ENCODE measurements at places on chromosomes 12 and 14.
A peak's percentile ranks its signal among the peaks of the same experiment; 100 is the strongest.

- no peaks in the 10 kb centered on the region for H3K36me3 ChIP-seq
- DNase-seq: no peak
- no peak overlapping the region for H3K4me3 ChIP-seq
- H3K27ac ChIP-seq: no peak overlapping the region
- H3K4me1 ChIP-seq: no peaks in the 10 kb centered on the region
- peaks cover 4% of the 10 kb centered on the region for H3K27me3 ChIP-seq
These were observed 617.6 kb downstream of the LRFN5 start for GRCh38 chr14:42224053-42224888.

GRCh38 chr14:78764240-78764639, 594.1 kb downstream of the NRXN3 start:
- H3K4me1 ChIP-seq: no peaks in the 10 kb centered on the region
- no peak for DNase-seq
- H3K27ac ChIP-seq: no peak overlapping the region
- no peak overlapping the region for H3K4me3 ChIP-seq
- H3K27me3 ChIP-seq: peaks cover 3% of the 10 kb centered on the region
- H3K36me3 ChIP-seq: no peaks in the 10 kb centered on the region

DNA sequence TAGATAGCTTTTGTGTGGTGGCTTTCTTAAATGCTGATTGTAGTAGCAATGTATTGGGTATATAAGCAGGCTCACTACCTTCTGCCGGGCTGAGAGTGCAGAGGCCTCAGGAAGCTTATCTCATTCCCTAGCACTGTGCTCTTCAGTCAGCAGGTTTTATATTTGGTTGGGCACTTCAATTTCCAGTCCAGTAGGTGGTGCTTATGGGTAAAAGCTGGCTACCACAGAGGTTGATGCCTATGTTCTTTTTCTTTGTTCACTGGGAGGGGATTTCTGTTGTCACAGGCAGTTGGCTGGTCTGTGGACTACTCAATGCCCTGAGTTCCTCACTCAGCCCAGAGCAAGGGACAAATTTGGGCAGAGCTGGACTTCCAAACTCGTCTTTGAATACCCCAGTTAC, 43.0 kb upstream of the GLIPR1 start:
- no peak overlapping the region for H3K27ac ChIP-seq
- H3K27me3 ChIP-seq: no peaks in the 10 kb centered on the region
- no peaks in the 10 kb centered on the region for H3K4me1 ChIP-seq
- H3K4me3 ChIP-seq: no peak overlapping the region
- DNase-seq: no peak

DNA sequence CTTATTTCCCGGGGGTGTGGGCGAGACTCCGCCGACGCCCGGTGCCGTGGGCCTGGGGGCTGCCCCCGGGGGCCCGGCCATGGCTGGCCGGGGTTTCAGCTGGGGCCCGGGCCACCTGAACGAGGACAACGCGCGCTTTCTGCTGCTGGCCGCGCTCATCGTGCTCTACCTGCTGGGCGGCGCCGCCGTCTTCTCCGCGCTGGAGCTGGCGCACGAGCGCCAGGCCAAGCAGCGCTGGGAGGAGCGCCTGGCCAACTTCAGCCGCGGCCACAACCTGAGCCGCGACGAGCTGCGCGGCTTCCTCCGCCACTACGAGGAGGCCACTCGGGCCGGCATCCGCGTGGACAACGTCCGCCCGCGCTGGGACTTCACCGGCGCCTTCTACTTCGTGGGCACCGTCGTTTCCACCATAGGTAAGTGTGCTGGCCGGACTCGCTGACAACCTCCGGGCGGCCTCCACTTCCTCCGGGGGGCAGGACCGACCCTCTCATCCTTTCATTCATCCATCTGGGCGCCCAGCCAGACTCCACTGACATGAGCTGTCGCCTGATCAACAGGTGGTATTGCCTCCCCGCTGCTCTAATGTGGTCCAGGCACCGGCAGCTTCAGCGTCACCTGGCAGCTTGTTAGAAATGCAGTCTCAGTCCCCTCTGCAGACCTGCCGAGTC, 467 bp downstream of the KCNK13 start:
- DNase-seq: no peak
- H3K36me3 ChIP-seq: no peaks in the 10 kb centered on the region
- no peak overlapping the region for H3K27ac ChIP-seq

- no peak overlapping the region for H3K27ac ChIP-seq
- H3K36me3 ChIP-seq: no peaks in the 10 kb centered on the region
- no peaks in the 10 kb centered on the region for H3K27me3 ChIP-seq
- no peak overlapping the region for H3K4me3 ChIP-seq
- DNase-seq: no peak
These were observed 220.6 kb upstream of the OR4E1 start for GRCh38 chr14:21894003-21894897.

- no peak overlapping the region for H3K4me3 ChIP-seq
- no peaks in the 10 kb centered on the region for H3K27me3 ChIP-seq
- no peak overlapping the region for H3K27ac ChIP-seq
- no peaks in the 10 kb centered on the region for H3K4me1 ChIP-seq
- DNase-seq: no peak
These were observed 41.6 kb downstream of the DEGS2 start for GRCh38 chr14:100117633-100118395.

- H3K27ac ChIP-seq: no peak overlapping the region
- no peak for DNase-seq
- no peaks in the 10 kb centered on the region for H3K4me1 ChIP-seq
- no peaks in the 10 kb centered on the region for H3K36me3 ChIP-seq
- no peak overlapping the region for H3K4me3 ChIP-seq
These were observed 103.2 kb downstream of the TSPAN8 start for GRCh38 chr12:71054551-71054950.

DNA sequence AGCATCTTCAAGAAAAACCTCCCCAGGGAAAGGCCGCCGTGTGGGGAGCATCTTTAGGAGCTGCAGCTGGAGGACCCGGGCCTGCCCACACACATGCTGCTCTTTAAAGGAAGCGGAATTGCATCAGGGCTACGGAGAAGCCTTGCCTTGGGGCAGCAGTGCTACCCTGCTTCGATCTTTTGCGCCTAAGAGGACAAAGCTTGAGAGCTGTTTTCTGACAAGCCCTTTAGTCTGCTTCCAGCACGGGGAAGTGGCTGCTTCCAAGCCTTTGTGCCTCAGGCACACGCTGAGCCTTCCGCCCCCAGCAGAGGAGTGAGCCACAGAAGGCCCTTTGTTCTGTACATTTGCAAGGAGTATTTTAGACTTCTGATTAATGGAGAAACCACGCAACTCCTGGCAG, 31.5 kb downstream of the COA8 start:
- no peak overlapping the region for H3K27ac ChIP-seq
- DNase-seq: no peak
- H3K27me3 ChIP-seq: no peaks in the 10 kb centered on the region
- no peaks in the 10 kb centered on the region for H3K4me1 ChIP-seq
- no peak overlapping the region for H3K4me3 ChIP-seq

GRCh38 chr12:10310926-10311720, 3.5 kb downstream of the KLRD1 start:
- no peak overlapping the region for H3K4me3 ChIP-seq
- no peak overlapping the region for H3K27ac ChIP-seq
- no peaks in the 10 kb centered on the region for H3K36me3 ChIP-seq
- no peak for DNase-seq

DNA sequence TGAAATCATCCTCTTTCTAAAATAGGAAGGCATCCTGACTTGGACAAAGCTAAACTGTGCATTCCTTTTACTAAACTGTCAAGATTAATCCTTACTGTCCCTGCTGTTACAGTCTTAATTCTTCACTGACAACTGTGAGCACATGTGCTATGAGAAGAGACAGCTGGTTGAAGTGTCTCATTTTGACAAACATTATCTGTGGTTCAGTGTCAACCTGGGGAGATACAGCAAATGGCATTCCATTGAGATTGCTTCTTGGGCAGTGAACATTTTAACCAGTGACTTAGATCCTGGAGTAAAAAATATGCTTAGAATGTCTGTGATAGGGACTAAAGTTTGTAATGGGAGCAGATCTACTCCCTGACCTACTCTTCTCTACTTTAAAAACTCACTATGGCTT, 552.6 kb upstream of the ATP2B1 start:
- no peak overlapping the region for H3K4me3 ChIP-seq
- no peaks in the 10 kb centered on the region for H3K4me1 ChIP-seq
- no peak for DNase-seq
- no peak overlapping the region for H3K27ac ChIP-seq
- no peaks in the 10 kb centered on the region for H3K27me3 ChIP-seq
- no peaks in the 10 kb centered on the region for H3K36me3 ChIP-seq

DNA sequence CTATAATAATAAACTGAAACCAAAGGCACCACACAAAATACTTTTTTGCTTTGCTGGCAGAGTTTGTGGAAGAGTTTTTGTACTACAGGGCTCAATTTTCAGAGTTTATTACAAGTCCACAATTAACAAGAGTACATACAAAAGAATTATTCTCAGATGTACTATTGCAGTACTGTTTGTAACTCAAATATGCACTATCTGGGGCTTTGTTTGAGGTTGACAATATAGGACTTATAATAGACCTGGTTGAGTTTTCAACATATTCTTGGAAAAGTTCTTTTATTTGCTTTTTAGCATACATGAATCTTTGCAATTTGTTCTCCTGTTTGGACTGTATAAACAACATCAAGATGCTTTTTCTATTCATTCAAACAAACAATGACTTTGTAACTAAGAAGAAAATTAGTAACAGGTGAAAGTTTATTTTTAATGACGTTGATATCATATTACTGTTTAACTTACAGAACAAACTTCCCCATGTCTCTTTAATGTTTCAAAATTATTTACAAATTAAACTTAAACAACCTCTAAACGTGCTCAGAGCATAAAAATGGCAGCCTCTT, 407.4 kb upstream of the PRICKLE1 start:
- H3K4me1 ChIP-seq: no peaks in the 10 kb centered on the region
- no peak for DNase-seq
- H3K27ac ChIP-seq: no peak overlapping the region
- H3K4me3 ChIP-seq: no peak overlapping the region
- no peaks in the 10 kb centered on the region for H3K36me3 ChIP-seq

- no peaks in the 10 kb centered on the region for H3K36me3 ChIP-seq
- no peaks in the 10 kb centered on the region for H3K4me1 ChIP-seq
- DNase-seq: no peak
- no peak overlapping the region for H3K4me3 ChIP-seq
These were observed 18.0 kb downstream of the CLEC9A start for GRCh38 chr12:10048526-10048925.

DNA sequence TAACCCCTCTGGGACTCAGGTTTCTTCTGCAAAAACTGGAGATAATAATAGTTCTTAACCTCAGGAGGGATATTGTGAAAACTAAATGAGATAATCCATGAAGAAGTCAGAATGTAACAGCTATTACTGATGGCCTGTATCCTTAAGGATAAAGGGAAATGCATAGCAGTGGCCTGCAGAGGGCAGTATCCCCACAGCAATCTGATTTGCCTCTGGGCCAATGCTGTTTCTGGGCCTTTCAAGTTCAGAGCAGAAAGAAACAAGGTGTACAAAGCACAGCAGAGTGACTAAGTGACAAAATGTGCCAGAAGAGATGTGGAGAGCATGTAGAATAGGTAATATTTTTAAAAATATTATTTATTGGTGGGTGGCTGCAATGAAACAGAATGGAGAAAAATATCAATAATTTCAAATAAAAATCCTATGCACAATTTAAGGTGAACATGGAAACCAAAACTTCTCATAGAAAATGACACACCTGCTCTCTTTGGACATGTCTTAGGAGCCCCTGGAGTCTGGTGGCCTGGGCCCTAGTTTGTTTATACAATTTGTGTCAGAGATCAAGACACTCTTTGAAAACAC, 90.3 kb downstream of the C12orf75 start:
- peaks cover 9% of the 10 kb centered on the region for H3K4me1 ChIP-seq
- peak; percentile 70 for DNase-seq

- no peak overlapping the region for H3K4me3 ChIP-seq
- peaks cover 12% of the 10 kb centered on the region for H3K4me1 ChIP-seq
- H3K36me3 ChIP-seq: no peaks in the 10 kb centered on the region
- DNase-seq: no peak
- no peaks in the 10 kb centered on the region for H3K27me3 ChIP-seq
These were observed 129.7 kb upstream of the TMPO start for GRCh38 chr12:98385641-98386040.

- H3K27ac ChIP-seq: no peak overlapping the region
- H3K36me3 ChIP-seq: no peaks in the 10 kb centered on the region
- H3K4me3 ChIP-seq: no peak overlapping the region
- DNase-seq: no peak
- peaks cover 29% of the 10 kb centered on the region for H3K4me1 ChIP-seq
These were observed 3.2 kb downstream of the METTL25 start for GRCh38 chr12:82361461-82361915.

- no peak for DNase-seq
- H3K27ac ChIP-seq: no peak overlapping the region
- H3K36me3 ChIP-seq: peaks cover 69% of the 10 kb centered on the region
- H3K4me1 ChIP-seq: no peaks in the 10 kb centered on the region
- H3K27me3 ChIP-seq: no peaks in the 10 kb centered on the region
These were observed 14.8 kb downstream of the GDF11 start for GRCh38 chr12:55757701-55758100.

GRCh38 chr12:113537046-113537750, 65.5 kb upstream of the LHX5 start:
- no peak overlapping the region for H3K4me3 ChIP-seq
- H3K36me3 ChIP-seq: no peaks in the 10 kb centered on the region
- H3K4me1 ChIP-seq: no peaks in the 10 kb centered on the region
- no peak overlapping the region for H3K27ac ChIP-seq
- peaks cover 34% of the 10 kb centered on the region for H3K27me3 ChIP-seq
- DNase-seq: no peak

GRCh38 chr14:76125511-76125910, 26.2 kb upstream of the GPATCH2L start:
- H3K36me3 ChIP-seq: no peaks in the 10 kb centered on the region
- H3K27ac ChIP-seq: no peak overlapping the region
- peaks cover 21% of the 10 kb centered on the region for H3K27me3 ChIP-seq
- H3K4me1 ChIP-seq: no peaks in the 10 kb centered on the region
- no peak for DNase-seq
- H3K4me3 ChIP-seq: no peak overlapping the region

DNA sequence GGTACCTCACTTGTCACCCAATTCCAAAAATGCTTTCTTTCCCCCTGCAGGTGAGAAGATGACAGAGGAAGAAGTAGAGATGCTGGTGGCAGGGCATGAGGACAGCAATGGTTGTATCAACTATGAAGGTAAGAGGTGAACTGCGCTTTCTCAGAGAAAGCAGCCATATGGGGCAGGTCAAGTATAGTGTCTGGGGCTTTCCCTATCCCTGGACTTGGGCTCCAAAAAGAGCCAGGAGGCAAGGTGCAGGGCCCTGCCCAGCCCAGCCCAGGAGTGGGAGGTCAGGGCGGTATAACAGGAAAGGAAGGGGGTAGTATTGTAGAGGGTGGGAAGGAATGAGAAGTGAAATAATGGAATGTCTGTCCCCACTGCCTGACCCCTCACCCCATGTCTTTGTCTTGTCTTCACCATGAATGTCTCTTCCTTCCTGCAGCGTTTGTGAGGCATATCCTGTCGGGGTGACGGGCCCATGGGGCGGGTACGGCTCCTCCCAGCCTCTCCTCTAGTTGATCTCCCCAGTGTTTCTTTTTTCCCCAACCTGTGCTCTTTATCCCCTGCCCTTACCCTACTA, 2.1 kb downstream of the MYL6 start:
- peak overlapping the region; percentile 95 for H3K27ac ChIP-seq
- H3K4me3 ChIP-seq: peak overlapping the region; percentile 77
- H3K27me3 ChIP-seq: no peaks in the 10 kb centered on the region
- H3K4me1 ChIP-seq: no peaks in the 10 kb centered on the region

- H3K27ac ChIP-seq: peak overlapping the region; percentile 90
- peak overlapping the region; percentile 94 for H3K4me3 ChIP-seq
- H3K27me3 ChIP-seq: no peaks in the 10 kb centered on the region
These were observed 796 bp downstream of the YAF2 start for GRCh38 chr12:42237052-42237852.

- no peaks in the 10 kb centered on the region for H3K4me1 ChIP-seq
- H3K27me3 ChIP-seq: no peaks in the 10 kb centered on the region
- no peaks in the 10 kb centered on the region for H3K36me3 ChIP-seq
- no peak overlapping the region for H3K27ac ChIP-seq
- H3K4me3 ChIP-seq: no peak overlapping the region
These were observed 10.6 kb downstream of the CD163L1 start for GRCh38 chr12:7433276-7433822.
